Thyroid gland (tissue), 4 donors: ENCODE measurements at places on chromosomes 5 and 9. TPM values are rescaled to one million over a fixed set of nuclear protein-coding genes. Genes with fewer than 3 reads are reported as not detected.

- no peak overlapping the region for H3K27ac ChIP-seq
- no peak overlapping the region for H3K4me3 ChIP-seq
- no peaks in the 10 kb centered on the region for H3K36me3 ChIP-seq
- no peak for DNase-seq
- peaks cover 25% of the 10 kb centered on the region for H3K4me1 ChIP-seq
Observed at GRCh38 chr5:67211926-67212325, 15.3 kb upstream of the CD180 start.

- DNase-seq, result no peak
- H3K4me1 ChIP-seq, result peaks cover 10% of the 10 kb centered on the region
- H3K36me3 ChIP-seq, result no peaks in the 10 kb centered on the region
- no peak overlapping the region for H3K27ac ChIP-seq
- H3K4me3 ChIP-seq, result no peak overlapping the region
Observed at GRCh38 chr9:87494970-87495471, 2.6 kb upstream of the DAPK1 start.

DNA sequence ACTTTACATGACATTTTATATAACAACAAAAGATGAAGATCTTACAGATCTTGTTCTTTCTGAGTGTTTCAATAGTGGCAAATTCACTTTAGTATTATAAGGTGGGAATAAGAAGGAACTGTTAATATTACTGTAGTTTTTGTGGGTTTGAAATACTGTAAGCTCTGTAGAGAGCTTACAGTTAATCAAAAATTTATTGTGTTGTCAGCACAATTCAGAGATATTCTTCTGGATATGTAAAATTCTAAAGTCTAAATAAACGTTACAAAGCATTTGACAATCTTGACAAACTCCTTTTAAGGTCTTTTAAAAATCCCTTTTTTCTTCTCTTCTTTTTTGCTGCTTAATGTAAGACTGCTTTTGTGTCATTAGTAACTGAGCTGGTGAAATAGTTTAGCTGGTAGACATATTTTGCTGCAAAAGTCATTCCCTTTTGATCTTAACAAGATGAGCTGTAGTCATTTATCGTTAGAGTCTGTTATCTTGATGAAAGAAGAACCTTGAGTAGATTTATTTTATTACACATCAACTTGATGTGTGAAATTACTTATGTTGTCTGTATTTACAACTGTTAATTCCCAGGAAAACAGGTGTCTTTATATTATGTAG lies 186.0 kb downstream of the WDR70 start:
- no peak for DNase-seq
- H3K27ac ChIP-seq, result no peak overlapping the region
- no peaks in the 10 kb centered on the region for H3K27me3 ChIP-seq
- H3K36me3 ChIP-seq, result no peaks in the 10 kb centered on the region

DNA sequence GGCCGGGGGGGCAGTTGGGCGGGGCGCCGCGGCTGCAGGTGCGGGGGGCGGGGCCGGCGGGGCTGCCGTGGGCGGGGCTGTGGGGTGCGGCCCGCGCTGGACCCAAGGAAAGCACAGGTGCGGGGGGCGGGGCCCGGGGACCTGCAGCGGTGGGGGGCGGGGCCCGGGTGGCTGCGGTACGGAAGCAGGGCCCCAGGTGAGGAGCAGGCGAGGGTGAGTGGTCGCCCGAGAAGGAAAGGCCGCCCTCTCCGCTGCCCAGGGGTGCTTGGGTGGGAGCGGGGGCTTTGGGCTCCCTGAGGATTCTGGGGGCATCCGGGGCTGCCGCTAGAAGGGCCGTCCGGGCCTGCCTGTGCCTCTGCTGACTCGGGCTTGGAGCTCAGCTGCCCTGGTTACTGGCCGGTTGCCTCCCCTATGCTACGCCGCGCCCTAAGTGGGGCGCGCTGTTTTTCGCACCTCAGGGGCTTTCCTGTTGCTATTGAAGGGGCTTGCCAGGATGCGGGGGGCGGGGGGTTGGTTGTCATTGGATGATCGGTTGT lies 767 bp downstream of the RALGPS1 start:
- H3K27me3 ChIP-seq, result no peaks in the 10 kb centered on the region
- peak overlapping the region; percentile 29 for H3K27ac ChIP-seq
- H3K4me1 ChIP-seq, result peaks cover 18% of the 10 kb centered on the region
- H3K36me3 ChIP-seq, result no peaks in the 10 kb centered on the region
- H3K4me3 ChIP-seq, result no peak overlapping the region

- peak overlapping the region; percentile 75 for H3K27ac ChIP-seq
- no peak for DNase-seq
- peaks cover 18% of the 10 kb centered on the region for H3K4me1 ChIP-seq
- H3K4me3 ChIP-seq, result no peak overlapping the region
- no peaks in the 10 kb centered on the region for H3K27me3 ChIP-seq
Observed at GRCh38 chr5:98770911-98771322, 2.5 kb upstream of the RGMB start.

DNA sequence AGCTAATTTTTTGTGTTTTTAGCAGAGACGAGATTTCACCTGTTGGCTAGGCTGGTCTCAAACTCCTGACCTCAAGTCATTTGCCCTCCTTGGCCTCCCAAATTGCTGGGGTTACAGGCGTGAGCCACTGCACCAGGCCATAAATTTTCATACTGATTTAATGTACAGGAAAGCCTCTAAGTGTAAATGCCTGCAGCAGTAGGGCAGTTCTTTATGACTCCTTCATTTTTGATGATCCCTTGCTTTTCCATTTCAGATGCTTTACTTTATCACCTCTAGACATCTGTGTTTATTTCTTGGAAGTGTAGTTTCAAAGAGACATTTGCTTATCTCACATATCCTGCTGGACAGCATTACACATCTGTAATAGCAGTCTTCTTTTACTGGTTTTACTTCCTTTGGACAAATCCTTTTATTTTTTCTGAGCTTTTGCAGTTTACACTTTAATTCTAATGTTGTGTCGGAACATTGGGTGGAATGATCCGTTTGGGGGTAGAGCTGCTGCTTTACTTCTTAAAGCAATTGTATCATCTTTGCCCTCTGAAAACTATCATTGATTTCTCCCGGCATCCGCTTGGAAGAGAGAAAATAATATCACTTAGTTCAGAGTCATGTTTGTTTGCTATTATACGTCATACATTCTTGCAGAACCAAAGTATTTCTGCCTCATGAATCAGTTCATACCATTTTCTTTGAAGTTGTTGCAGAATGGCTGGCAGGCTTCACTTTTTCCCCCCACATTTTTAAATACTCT lies 36.0 kb downstream of the SCGB3A1 start:
- H3K4me3 ChIP-seq, result no peak overlapping the region
- no peak for DNase-seq
- H3K27me3 ChIP-seq, result no peaks in the 10 kb centered on the region
- H3K27ac ChIP-seq, result no peak overlapping the region
- H3K36me3 ChIP-seq, result peaks cover 3% of the 10 kb centered on the region
- no peaks in the 10 kb centered on the region for H3K4me1 ChIP-seq

DNA sequence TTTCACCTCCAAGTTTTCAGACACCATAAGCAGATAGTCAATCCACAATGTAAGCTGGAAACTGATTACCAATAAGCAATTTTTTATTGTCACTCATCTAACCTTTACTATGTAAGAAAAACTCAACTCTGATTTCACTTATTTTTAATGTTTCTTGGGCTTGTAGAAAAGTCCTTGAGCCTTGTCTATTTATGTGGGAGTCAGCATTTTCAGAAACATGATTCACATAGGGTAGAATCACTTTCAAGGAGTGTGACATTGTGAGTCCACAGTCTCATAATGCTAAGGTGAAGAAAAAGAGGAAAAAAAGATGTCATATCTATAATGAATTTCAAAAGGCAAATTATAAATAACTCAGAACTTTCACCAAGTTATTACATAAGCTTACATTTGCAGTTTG lies 2167.9 kb upstream of the C9orf72 start:
- H3K4me1 ChIP-seq, result no peaks in the 10 kb centered on the region
- no peaks in the 10 kb centered on the region for H3K36me3 ChIP-seq
- H3K27me3 ChIP-seq, result no peaks in the 10 kb centered on the region
- no peak for DNase-seq

DNA sequence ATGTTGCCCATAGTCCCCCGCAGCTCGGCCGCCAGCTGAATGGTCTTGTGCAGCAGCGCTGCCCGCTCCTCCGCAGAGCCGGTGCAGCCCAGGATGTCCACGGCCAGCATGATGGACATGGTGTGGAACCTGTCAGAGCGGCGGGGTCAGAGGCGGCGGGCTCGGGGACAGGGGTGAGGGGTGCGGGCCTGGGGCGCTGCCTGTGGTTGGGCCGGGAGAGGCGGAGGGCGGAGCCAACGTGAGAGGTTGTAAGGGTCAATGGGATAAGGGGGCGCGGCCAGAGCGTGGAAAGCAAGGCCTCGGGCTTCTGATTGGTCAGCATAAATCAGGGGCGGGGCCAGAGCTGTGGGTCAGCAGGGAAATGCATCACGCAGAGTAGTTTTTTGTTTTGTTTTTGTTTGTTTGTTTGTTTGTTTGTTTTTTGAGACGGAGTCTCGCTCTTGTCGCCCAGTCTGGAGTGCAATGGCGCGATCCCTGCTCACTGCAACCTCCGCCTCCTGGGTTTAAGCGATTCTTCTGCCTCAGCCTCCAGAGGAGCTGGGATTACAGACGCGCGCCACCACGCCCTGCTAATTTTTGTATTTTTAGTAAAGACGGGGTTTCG lies 6.8 kb upstream of the TOR2A start:
- peaks cover 18% of the 10 kb centered on the region for H3K36me3 ChIP-seq
- peak; percentile 61 for DNase-seq
- H3K4me3 ChIP-seq, result no peak overlapping the region
- H3K27ac ChIP-seq, result no peak overlapping the region

GRCh38 chr5:150562832-150563231 lies 54.9 kb downstream of the NDST1 start:
- no peaks in the 10 kb centered on the region for H3K27me3 ChIP-seq
- no peaks in the 10 kb centered on the region for H3K36me3 ChIP-seq
- no peak overlapping the region for H3K4me3 ChIP-seq
- H3K4me1 ChIP-seq, result no peaks in the 10 kb centered on the region
- H3K27ac ChIP-seq, result no peak overlapping the region
- DNase-seq, result no peak

DNA sequence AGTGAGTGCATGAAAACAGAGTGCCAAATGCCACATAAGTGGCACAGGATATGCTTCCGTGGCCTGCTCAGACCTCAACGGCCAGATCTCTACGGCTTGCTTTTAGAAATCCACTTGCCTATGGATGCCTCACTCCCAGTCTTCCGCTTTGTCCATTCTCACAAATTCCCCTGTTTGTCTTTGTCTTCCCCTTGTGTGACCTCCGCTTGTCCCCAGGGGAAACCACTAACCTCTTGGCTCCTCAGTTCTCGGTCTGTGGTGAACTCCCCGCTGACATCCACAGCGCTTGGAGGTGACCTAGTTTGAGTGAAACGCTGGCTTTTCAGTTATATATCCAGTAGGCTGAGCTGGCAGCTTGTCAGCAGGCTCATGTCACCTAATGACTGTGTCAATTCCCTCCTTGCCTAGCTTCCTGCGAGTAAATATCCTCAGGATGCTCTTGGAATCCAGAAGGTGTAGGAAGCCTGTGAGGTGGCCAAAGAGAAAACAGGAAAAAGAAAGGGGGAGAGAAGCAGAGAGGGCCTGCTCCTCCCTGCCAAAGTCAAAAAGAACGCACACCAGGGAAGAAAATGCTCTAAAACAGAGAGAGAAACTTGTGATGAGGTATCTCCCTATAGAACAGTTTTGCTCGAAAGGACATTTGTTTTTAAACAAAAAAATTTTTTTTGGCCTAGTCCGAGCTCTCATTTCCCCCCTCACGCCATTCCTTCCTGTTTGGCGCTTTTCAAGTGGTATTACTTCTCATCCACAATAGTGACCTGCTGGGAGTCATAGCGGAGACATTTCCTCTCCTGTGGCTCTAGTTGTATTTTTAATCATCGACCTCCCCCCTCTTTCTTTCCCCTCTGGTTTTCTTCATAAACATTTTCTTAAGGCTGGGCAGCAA lies 101.6 kb upstream of the SPRY4 start:
- DNase-seq, result peak; percentile 23
- H3K27ac ChIP-seq, result peak overlapping the region; percentile 58
- no peak overlapping the region for H3K4me3 ChIP-seq
- peaks cover 7% of the 10 kb centered on the region for H3K4me1 ChIP-seq
- no peaks in the 10 kb centered on the region for H3K27me3 ChIP-seq
- H3K36me3 ChIP-seq, result no peaks in the 10 kb centered on the region

DNA sequence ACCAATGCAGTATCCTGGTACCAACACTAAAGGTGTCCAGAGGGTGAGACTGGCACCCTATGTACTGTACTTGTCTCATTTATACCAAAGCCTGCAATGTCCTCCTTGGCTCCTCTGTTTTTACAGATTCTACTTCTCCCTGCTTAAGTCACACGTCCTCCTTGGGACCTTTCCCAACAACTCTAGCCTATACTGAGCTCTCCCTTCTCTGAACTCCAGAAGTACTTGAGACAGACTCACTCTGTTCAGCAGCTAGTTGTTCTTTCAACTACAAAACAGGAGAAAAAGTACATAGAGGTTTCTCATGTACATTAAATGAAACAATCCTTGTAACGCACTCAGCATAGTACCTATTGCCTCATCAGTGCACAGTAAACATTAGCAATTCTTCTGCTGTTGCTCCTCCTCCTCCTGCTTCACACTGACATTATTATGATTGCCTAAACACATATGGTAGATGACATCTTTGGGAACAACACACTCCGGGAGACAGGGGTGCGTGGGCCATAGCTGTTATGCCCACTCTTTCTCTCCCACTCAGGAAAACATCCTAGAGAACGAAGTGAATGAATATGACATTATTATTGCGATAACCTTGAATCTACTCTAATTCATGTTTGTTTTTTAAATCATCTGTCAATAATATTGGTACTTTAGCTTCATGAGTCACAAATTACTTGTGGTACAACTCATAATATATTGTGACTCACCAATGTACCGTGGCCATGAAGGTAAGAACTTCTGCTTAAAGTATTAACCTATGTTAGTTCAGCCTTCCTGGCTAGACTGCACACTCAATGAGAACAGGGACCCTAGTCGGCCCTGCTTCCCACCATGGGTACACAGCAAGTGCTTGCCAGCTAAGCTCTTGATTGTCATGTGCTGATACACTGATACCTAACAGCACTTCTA lies 180.3 kb upstream of the ADRA1B start:
- no peaks in the 10 kb centered on the region for H3K36me3 ChIP-seq
- no peak for DNase-seq
- no peak overlapping the region for H3K4me3 ChIP-seq
- no peaks in the 10 kb centered on the region for H3K27me3 ChIP-seq
- H3K27ac ChIP-seq, result no peak overlapping the region

Gene NCS1
- total RNA-seq, result 85.4 TPM

Gene PPIC
- 122 TPM for total RNA-seq

Gene OR1Q1
- not detected for total RNA-seq

Gene TCOF1
- 23.4 TPM for total RNA-seq

Gene PCDHAC1
- 3.7 TPM for total RNA-seq

Gene OLFML2A
- 53.3 TPM for total RNA-seq

Gene MLANA
- total RNA-seq, result not detected

Gene WDR70
- 31.3 TPM for total RNA-seq

Gene LCN15
- total RNA-seq, result not detected

Gene MEF2C
- total RNA-seq, result 76.1 TPM

Gene C9orf40
- 2.5 TPM for total RNA-seq
